ENCODE measurements at places on chromosomes 3 and 15.

GRCh38 chr15:73968461-73968860 is 23.6 kb downstream of the STOML1 start:
- no peak for DNase-seq

- DNase-seq, result no peak
Measured at GRCh38 chr3:120174811-120175539, 80.7 kb upstream of the GSK3B start.

GRCh38 chr15:68646156-68646555 is 67.4 kb downstream of the CORO2B start:
- no peak for DNase-seq

DNA sequence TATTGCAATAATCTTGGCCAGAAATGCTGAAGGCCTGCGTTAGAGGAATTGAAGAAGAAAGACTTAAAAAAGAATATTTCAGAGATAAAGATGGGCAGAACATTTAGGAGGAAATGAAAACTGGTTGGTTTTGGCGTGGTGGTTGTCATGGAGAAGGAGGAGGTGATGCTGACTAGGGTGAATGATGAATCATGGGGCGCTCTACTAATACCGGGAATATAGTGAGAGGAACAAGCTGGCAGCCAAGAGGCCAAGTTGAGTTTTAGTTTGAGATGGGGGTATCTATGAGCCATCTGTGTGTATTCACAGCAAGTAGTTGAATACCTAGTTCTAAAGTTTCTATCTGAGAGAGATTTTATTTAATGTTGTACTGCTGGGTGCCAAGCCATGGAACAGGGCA is 6.8 kb upstream of the GAP43 start:
- no peak for DNase-seq

GRCh38 chr3:46707601-46708011 is 6.4 kb downstream of the TMIE start:
- DNase-seq, result no peak

GRCh38 chr3:119401503-119402440 is 61.6 kb downstream of the TMEM39A start:
- no peak for DNase-seq
